H7 (cell line): ENCODE measurements at places on chromosomes 2 and 18.

- DNase-seq, result no peak
These were observed 194.5 kb downstream of the IKZF2 start for GRCh38 chr2:212956665-212957607.

- no peak for DNase-seq
These were observed 38.5 kb downstream of the SH3BP4 start for GRCh38 chr2:234990300-234990699.

DNA sequence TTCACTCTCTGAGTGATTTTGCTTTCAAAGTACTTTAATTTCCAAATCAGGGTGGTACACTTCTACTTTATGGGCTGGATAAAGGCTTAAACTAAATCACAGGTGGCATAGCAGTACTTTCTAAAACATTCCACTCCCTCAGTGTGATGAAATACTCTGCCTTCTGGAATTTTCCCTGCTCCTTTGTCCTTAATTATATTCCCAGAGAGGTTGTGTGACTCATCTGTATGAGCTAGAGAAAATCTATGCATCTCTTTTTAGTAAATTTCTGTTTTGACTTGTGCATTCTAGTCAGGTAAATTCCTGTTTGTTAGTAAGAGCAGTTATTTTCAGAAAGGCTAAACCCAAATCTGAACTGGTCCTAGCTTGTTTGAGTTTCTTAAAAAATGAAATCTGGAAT, 29.0 kb upstream of the PLA2R1 start:
- no peak for DNase-seq

GRCh38 chr2:226207671-226208070, 591.9 kb downstream of the IRS1 start:
- DNase-seq, result no peak

- DNase-seq, result no peak
These were observed 221.0 kb upstream of the EPAS1 start for GRCh38 chr2:46076251-46076650.

DNA sequence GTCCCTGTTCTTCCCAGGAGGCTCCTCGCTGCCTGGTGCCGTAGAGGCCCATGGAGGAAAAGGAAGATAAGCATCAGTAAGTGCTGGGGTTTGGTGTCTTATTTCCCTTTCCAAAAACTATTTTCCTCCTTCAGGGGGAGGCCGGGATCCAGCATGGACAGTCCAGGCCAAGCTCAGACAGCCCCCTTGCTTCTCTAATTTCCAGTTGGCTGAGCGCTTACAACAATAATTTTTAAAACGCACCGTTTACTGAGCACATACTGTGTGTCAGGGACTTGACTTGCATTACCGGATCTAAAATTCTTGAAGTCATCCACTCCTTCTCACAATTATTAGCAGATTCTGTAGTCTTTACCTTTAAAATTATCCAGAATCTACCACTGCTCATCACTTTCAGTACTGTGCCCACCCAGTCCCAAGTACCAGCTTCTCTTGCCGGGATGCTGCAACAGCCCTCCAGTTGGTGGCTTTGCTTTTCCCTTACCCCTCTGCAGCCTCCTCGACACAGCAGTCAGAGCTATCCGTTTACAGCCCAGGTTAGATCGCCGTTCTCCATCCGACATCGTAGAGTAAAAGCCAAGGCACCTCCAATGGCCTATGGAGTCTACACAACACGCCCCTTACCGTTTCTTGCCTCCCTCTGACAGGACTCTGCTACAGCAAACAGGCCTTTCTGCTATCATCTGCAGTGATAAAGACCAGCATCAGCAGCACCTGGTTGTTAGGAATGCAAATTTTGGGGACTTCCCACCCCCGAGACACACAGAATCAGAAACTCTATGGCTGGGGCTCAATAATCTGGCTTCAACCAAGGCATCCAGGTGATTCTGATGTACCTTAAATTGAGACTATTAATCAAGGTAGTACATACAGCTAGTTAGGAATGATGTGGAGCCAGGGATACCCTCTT, 75.2 kb upstream of the TSPYL6 start:
- DNase-seq, result peak; percentile 18

DNA sequence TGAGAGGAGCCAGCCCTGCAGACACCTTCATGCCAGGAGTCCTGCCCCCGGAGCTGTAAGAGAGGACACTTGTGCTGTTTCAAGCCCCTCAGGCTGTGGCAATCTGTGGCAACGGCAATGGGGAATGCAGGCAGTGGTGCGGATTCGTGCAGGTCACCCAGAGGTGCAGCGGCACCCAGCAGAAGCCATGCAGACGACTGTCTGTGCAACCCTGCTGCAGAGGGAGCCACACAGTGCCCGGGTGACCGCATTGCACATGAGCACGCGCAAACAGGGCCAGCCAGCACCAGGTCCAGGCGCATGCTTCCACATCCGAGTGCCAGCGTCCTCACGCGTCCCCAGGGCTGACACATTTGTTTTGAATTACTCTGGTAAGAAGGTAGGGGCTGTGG, 84.8 kb upstream of the GPC1 start:
- DNase-seq, result peak; percentile 50

DNA sequence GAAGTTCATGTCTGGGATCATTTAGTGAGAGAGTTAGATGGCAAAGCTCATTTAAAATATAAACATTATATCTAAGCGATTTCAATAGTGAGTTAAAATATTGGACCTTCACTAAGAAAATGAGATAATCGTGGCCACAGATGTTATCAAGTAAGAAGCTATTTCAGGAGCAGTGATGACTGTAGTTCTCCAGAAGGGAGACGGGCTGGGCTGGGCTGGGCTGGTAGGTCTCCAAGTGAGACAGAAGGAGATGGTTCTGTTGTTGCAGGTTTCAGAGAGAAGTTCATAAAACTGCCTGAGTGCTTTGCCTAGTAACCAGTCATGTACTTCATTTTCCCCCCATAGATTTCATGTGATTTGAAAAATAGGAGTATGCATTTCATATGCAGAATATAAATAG, 130.1 kb upstream of the DAPL1 start:
- DNase-seq, result no peak

GRCh38 chr18:3286159-3286558, 24.2 kb downstream of the MYL12B start:
- DNase-seq, result no peak

DNA sequence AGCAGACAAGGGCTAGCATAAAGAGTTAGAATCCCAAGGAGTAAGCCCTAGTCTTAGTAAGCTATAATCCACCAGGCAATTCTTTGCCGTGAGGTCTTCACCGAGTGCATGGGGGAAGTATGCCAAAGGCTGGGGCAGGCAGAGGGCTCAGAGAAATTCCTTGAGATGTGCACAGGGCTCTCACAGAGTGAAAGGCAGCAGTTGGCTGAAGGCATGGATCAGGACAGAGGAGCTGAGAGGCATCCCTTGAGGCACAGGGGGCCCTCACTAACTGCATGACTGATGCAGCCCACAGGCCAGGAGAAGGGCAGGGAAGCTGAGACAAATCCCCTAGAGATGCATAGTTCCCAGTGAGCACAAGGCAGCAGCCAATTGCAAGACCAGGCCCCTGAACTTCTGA, 34.1 kb downstream of the PTH2R start:
- peak; percentile 6 for DNase-seq

GRCh38 chr18:6605115-6605869, 124.2 kb upstream of the ARHGAP28 start:
- DNase-seq, result no peak

GRCh38 chr2:53576166-53576565, 191.4 kb upstream of the CHAC2 start:
- no peak for DNase-seq

GRCh38 chr2:282371-283263, 5.3 kb downstream of the ALKAL2 start:
- no peak for DNase-seq

- no peak for DNase-seq
These were observed 59.5 kb upstream of the LYPD1 start for GRCh38 chr2:132729522-132729921.

GRCh38 chr2:102289129-102289528, 22.2 kb upstream of the IL1RL1 start:
- DNase-seq, result no peak

DNA sequence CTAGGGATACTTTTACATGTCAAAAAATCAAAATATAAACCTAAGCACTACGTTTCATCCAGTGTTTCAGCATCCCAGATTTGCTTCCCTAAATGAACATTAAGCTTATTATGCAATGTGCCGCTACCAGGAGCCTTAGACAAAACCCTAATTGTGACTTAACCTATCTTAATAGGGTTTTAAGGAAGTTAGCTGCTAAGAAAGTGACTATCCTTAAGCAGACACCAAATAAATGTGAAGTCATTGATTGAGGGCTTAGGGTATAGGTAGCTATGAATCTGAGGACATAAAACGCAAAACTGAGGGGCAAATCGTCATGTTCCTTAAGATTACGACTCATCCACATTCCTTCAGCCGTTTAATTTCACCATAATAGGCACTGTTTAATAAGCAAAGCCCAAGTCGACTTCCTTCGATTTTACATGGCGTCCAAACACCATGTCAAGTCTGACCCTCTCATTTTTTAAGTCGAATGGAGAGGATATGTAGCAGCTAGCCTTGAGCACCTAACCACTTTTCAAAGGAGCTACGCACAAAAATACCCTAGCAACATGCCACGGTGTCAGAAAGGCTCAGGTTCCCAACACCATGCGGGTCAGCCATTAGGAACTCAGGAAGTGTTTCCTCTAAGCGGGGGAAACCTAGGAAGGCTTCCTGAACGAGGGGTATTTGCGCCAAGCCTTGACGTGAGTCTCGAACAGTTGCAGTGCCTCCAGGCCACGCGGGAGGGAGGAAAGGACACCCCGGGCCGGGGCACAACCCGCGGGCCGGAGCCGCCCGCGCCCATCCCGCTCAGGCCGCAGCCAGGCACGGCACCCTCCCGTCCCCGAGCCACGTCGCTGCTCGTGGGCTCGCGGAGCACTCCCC, 1.0 kb downstream of the HDLBP start:
- no peak for DNase-seq

DNA sequence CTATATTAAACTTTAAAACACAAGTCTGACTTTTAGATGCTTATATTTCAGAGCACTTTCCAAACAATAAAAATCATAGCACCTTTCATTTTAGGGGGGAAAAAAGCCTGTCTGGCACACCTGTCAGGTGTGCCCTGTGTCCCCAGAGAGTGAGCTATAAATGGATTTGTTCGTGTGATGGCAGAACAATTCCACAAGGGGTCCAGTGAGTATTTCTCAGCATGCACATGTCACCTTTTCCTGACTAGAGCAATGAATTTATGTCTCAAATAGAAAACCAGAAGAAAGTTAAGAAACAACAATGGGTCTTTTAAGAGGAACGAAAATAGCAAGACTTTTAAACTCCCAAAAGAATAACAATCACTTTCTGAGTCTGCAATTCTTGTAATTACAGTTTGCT, 55.9 kb downstream of the ACVR1C start:
- peak; percentile 51 for DNase-seq

- DNase-seq, result no peak
These were observed 72.2 kb downstream of the DSC3 start for GRCh38 chr18:30970196-30970816.

GRCh38 chr2:157155992-157156391, 101.5 kb upstream of the GALNT5 start:
- DNase-seq, result no peak

- DNase-seq, result no peak
These were observed 135.5 kb downstream of the NAPG start for GRCh38 chr18:10661317-10661716.

- no peak for DNase-seq
These were observed 76.4 kb downstream of the DGKD start for GRCh38 chr2:233430651-233431050.

- DNase-seq, result no peak
These were observed 155.7 kb downstream of the MTCL1 start for GRCh38 chr18:8860845-8861642.

DNA sequence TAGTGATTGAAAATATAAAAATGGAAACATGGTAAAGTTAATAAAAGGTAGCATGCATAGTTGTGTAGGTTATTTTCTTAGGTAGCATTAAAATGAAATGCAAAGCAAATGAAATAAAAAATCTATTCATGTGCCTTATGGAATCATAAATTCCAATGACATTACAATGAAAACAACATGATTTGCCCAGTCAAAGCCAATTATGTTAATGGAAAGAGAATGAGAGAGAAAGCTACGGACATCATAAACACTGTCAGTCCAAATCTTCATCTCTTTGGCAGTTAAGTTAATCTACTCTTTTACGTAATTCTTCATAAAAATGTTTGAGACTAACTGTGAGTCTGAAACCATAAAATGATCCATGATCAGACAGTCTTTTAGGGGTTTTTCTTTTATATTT, 636.7 kb upstream of the SYT4 start:
- DNase-seq, result no peak

GRCh38 chr2:123521854-123522253, 503.2 kb upstream of the CNTNAP5 start:
- DNase-seq, result no peak

DNA sequence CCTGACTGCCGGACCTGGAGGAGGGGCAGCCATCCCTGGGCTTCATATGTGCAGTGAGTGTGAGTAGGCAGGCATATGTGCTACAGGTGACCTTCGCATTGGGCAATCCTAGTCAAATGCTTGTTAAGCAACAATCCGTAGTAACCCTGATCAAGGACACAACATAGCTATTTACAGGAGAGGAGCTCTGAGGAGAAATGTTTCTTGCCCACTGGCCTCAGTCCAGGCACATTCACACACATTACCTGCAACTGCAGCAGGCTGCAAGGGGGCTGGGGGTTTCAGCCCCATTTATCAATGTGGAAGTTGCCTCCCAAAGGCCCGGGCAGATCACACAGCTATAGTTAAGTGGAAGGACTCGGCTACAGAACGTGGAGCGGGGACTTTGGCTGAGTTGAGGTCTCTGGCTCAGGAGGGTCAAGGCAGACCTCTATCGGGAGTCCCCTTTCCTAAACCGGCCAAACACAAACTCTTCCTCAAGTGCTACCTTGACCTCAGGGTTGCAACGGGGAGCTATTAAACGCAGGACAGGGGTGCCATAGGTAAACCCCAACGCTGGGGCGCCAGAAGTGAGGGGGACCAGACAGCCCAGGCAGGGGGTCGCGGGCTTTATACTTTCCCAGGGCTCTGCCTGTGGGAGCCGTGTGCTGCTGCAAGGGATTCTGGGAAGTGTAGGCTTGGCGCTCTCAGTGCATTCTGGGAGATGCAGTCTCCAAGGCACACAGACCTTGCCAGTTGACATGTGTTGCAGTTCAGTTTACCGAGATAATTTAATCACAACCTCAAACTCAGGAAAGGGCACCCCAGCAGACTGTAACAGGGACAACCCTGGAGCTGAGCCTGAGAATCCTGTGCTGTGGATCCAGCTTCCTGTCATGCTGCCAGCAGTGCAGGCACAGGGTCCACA, 9.4 kb downstream of the KHK start:
- DNase-seq, result peak; percentile 92

GRCh38 chr18:23539911-23540525, 36.7 kb downstream of the RMC1 start:
- DNase-seq, result no peak

GRCh38 chr2:240206630-240207029, 66.2 kb upstream of the OTOS start:
- no peak for DNase-seq

GRCh38 chr2:74847070-74847858, 13.3 kb downstream of the HK2 start:
- no peak for DNase-seq

- DNase-seq, result no peak
These were observed 34.3 kb downstream of the GPC1 start for GRCh38 chr2:240469740-240470139.

GRCh38 chr18:69127873-69128500, 272.7 kb upstream of the DOK6 start:
- DNase-seq, result no peak
